ENCODE measurements at places on chromosomes 1 and 21.
A peak's percentile ranks its signal among the peaks of the same experiment; 100 is the strongest.

GRCh38 chr1:168321945-168322344, 41.3 kb downstream of the TBX19 start:
- no peak for DNase-seq

GRCh38 chr1:40251456-40251855, 3.7 kb downstream of the TMCO2 start:
- no peak for DNase-seq

GRCh38 chr1:17799642-17800041, 44.5 kb downstream of the ACTL8 start:
- no peak for DNase-seq

GRCh38 chr1:217968085-217968484, 317.0 kb upstream of the RRP15 start:
- no peak for DNase-seq

GRCh38 chr1:229657993-229658755, 32.1 kb downstream of the URB2 start:
- DNase-seq, result no peak

GRCh38 chr21:45525153-45525909, 16.9 kb downstream of the SLC19A1 start:
- DNase-seq, result no peak

- DNase-seq, result no peak
Observed at GRCh38 chr1:97791251-97791650, 129.6 kb downstream of the DPYD start.

DNA sequence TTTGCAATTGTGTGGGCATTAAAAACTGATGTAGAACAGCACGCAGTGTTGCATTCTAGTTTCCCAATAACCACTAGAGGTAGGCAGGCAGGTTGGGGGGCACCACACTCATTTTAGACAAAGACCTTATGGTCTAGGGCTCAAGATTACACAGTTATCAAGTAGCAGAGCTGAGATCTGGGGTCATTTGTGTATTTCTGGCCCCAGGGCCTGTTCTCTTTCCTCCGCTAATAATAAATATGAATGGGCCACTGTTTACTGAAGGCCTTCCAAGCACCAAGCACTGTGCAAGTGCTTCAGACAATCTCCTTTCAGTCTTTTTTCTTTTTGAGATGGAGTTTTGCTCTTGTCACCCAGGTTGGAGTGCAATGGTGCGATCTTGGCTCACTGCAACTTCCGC, 23.9 kb downstream of the LDLRAD2 start:
- no peak for DNase-seq

GRCh38 chr1:17405898-17406759, 33.3 kb downstream of the RCC2 start:
- no peak for DNase-seq

DNA sequence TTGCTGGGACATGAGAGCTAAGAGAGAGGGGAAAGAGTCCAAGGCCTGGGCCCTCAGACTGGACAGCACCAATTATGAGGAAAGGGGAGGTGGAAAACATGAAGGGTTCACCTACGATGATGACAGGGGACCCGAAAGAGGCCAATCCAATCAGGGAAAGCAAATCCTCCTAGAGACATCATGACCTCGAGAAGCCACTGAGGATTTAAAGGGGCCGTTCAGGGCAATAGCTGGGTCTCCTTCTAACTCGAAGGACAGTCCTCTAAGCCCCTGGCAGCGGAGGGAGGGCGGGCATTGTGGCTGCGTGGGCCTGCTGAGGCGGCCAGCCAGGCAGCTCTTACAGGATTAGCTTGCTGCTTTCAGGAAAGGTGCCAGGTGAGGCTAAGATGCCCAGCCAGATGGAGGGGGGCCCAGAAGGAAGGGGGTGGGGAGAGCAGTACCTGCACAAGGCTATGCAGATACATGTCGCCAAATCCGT, 7.4 kb downstream of the MEF2D start:
- DNase-seq, result no peak

DNA sequence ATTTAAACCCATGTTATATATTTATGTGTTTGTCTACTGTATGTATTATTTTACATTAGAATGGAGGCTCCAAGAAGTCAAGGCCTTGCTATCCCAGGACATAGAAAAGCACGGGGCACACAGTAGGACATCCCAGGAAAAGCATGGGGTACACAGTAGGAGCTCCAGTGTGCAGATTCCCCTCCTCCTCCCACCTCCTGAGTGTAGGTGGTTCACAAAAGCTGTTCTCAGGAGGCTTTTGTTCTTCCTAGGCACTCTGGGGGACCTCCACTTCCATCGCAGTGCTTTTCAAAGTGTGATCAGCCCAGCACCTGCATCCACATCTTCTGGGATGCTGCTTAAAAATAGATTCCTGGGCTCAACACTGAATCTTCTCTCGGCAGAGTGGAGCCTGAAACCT, 30.8 kb upstream of the VTCN1 start:
- DNase-seq, result no peak

- no peak for DNase-seq
Observed at GRCh38 chr1:201790261-201790660, 38.7 kb upstream of the IPO9 start.

GRCh38 chr1:110348771-110349170, 9.6 kb downstream of the RBM15 start:
- DNase-seq, result no peak

DNA sequence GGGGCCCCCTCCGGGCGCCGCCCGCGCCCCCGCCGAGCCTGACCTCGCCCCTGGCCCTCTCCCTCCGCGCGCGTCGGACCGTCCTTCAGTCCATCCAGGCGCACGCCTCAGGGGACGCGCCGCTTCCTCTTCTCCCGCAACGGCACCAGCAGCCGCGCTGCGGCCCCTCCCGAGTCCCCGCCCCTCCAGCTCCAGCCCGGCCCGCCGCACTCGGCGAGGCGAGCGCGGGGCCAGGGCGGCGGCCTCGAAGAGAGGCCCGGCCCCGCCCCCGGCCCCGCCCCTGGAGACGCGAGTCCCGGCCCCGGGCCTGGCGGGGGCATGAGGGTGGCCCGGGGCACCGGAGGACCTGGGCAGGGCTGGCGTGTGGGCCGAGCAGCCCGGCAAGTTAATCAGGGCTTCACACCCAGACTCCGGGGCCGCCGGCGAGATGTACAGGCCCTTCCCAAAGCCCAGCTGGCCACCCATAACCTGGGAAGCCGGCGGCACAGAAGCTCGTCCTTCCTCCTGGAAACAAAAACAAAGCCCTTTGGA, at the start of gene IGSF3:
Gene IGSF3, minus strand, starts transcription at position 159 of the 531 bp plus-strand sequence. CDS start 1,407 bp downstream, outside the sequence.
- peak; percentile 10 for DNase-seq

DNA sequence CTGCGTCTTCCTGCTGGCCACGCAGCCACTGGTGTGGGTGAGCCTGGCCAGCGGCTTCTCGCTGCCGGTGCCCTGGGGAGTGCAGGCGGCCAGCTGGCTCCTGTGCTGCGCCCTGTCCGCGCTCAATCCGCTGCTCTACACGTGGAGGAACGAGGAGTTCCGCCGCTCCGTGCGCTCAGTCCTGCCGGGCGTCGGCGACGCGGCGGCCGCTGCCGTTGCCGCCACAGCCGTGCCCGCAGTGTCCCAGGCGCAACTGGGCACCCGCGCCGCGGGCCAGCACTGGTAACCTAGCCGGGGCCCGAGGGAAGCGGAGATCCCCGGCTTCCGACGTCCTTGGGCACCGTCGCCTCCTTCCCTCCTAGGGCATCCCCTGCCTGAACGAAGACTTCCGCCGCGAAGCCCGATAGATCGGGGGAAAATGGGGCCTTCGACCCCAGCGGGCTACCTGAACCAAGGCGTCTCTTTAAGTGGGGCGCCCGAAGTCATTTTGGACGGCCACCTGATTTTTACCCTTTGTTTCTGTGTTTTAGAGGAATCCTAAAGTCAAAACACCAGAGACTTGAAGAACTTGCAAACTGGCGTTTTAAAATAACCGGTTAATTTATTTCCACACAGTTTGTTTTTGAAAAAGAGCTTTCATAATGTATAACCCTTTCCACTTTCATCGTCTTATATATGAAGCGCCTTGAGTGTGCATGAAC, 2.0 kb downstream of the GPR88 start:
- no peak for DNase-seq

DNA sequence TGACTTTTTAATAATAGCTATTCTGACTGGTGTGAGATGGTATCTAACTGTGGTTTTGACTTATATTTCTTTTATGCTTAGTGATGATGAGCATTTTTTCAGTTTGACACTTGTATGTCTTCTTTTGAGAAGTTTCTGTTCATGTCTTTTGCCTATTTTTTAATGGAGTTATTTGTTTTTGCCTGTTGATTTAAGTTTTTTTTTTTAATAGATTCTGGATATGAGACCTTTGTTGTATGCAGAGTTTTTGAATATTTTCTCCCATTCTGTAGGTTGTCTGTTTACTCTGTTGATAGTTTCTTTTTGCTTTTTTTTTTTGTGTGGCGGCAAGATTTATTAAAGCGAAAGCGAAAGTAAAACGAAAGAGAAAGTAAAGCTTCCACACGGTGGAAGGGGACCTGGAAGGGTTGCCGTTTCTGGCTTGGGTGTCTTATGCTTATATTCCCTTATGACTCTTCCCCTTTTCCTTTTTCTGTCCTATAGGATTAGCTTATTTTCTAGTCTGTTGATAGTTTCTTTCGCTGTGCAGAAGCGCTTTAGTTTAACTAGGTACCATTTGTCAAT, 67.6 kb downstream of the TBX19 start:
- DNase-seq, result no peak

DNA sequence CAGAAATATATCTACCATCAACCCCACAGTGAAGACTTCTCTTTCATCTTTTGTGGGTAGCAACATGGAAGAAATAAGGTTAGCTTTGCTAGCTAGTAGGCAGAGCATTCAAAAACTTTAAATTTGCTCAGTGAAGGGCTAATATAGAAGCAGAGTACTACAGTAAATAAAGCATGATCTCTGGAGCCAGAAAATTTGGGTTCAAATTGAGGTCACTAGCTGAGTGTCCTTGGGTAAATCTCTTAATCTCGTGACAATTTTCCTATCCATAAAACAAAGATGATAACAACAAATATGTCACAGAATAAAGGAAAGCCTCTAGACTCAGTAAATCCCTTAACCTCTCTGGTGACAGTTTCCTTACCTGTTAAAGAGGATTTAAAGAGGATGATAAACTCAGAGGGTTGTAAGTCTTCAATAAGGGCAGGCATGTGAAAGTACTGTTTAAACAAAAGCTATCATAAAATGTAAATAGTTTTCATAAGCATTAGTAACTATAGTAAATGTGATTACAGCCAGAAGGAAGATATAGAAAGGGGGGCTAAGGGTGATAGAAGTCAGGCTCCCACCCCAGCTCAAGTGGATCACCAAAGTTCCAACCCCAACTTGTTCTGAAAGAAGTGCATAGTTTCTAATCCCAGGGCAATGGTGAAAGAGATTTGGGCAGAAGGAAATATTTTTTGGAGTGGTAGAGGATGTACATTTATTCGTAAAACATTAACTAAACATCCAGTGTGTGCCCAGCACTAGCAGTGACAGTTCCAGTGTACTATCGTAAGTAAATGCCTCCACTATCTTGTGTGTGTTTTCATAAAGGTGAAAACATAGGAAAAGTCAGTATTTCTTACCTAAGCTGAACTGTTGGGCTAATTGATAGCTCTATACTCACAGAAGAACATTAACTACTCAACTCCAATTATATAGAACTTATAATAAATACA, 24.8 kb downstream of the TM2D1 start:
- DNase-seq, result no peak

GRCh38 chr1:11768821-11769220, 6.8 kb downstream of the C1orf167 start:
- DNase-seq, result no peak

- DNase-seq, result no peak
Observed at GRCh38 chr1:197706601-197707000, 68.7 kb downstream of the DENND1B start.

GRCh38 chr1:175757381-175758015, 14.1 kb upstream of the TNR start:
- no peak for DNase-seq

DNA sequence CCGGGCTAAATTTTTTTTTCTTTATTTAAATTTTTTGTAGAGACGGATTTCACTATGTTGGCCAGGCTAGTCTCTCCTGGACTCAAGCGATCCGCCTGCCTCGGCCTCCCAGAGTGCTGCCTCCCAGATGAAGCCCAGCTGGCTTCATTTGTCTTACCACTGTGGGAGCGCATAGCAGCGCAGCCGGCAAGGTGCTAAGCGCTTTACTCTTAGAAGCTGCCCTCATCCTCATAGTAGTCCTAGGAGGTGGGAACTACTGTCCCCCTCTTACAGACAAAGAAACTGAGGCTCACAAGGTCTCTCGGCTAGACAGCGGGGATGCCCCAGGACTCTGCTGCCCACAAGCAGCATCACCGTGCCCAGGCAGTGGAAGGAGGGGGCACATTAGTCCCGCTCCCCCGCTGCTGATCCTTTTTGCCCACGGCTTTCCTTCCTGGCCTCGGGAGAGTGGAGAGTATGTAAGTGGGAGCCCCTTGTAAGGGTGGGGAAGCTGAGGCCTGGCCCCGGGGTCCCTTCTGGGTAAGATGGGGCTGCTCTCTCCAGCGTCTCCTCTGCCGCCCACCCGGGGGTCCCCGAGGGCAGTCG, 726 bp downstream of the TMEM54 start:
- no peak for DNase-seq

GRCh38 chr1:227369102-227369760, 50.9 kb upstream of the CDC42BPA start:
- DNase-seq, result no peak

GRCh38 chr1:233587958-233588799, 25.7 kb upstream of the KCNK1 start:
- no peak for DNase-seq

- no peak for DNase-seq
Observed at GRCh38 chr1:209876078-209876800, 48.5 kb downstream of the UTP25 start.

- no peak for DNase-seq
Observed at GRCh38 chr1:37035796-37036666, 1.7 kb upstream of the GRIK3 start.

GRCh38 chr1:185585770-185586169, 148.4 kb upstream of the HMCN1 start:
- no peak for DNase-seq

DNA sequence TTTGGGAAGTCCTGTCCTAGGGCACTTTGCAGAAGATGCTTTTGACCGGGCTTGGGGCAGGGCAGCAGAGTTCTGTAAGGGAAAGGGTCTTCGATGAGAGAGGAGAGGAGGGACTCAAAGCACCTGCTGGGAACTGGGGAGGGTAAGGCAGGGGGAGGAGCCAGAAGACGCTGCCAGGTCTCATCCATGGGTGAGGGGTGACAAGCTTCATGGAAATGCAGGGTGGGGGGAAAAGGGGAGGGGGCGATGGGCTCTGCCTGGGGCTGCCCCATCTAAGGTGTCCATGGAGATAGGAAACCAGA, 20.9 kb upstream of the C2CD2 start:
- no peak for DNase-seq

GRCh38 chr1:21341517-21342078, 51.3 kb upstream of the ECE1 start:
- DNase-seq, result no peak

GRCh38 chr1:44632598-44632997, 41.7 kb downstream of the TMEM53 start:
- DNase-seq, result no peak
